ENCODE measurements at places on chromosomes 4 and X.

DNA sequence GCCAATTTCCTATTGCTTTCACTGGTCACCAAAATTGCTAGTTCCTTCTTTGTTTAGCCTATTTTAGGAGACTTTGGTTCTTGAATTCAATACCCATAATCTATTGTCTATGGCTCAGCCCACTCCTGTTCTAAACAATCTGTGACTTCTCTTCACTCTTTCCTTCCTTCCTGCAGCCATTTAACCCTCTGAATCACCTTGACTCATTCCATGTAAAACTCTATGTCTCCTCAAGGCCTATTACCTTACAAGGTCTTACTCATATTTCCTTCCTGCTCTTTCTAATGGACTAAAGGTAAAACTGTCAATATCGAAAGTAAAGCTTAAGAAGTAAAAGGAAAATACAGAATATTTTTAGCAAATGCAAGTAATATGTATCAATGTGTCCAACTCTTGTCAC is 301.6 kb downstream of the ARHGAP24 start:
- DNase-seq = no peak

DNA sequence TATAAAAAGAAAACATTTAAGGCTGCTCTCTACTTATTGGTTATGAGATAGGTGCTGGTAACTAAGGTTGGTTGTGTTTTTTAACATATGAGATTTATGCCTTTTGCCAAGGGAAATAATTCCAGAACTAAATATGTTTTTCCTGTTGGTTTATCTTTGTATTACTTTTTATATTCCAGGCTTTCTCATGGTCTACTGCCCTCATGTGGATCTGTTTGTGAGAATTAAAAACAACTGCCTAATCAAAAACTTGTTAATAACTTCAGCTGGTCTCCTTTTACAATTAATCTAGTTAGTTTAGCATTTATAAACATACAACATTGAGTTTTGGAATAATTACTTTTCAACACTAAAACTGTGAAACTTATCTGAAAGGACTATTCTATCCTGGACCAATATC is 1208.3 kb downstream of the ADGRL3 start:
- DNase-seq = no peak

DNA sequence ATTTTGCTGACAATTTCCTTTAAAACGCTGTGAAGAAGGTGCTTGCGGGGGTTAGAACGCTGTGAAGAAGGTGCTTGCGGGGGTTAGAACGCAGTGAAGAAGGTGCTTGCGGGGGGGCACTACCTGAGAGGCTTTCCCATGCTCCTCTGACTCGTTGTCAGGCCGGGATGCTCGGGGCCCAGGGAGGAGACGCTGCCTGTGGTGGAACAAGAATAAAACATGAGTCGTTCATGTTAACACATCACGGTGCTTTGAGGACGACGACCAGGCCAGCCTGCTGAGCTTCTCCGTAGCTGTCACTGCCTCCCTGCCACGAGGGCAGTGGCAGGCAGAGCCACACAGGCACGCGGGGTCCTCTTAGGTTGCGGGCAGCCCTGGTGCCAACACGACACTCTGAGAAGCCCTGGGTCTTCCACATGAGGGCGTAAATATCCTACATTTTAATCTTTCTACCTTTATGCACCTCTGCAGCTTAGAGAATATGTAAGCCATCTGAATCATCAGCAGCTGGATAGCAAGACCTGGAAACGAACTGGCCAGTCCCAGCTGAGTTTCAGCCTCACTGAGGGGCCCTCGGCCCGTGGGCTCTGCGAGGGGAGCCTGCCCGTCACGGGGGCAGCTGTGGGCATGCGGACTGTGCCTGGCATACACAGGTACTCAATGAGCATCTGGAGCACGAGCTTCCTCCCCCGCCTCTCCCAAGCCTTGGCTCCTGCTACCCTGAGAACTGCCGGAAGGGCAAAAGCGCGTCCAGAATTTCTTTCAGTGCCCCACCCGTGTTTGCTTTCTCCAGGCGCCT is 47.0 kb downstream of the FGFRL1 start:
- no peak for DNase-seq

DNA sequence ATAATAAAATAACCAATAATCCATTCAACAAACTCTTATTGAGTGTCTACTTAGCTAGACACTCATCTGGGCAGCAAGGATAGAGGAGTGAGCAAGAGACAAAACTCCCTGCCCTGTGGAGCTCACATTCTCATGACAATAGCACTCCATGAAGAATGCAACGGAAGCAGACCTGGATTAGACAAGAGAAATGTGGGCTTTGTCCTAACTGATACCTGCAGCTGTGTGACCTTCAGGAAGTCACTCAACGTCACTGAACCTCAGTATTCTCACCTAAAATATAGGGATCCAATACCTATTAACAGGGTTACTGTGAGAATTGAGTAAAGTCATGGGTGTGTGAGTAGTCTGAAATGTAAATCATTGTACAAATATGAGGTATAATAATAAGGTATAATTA is 61.2 kb downstream of the NDNF start:
- no peak for DNase-seq

DNA sequence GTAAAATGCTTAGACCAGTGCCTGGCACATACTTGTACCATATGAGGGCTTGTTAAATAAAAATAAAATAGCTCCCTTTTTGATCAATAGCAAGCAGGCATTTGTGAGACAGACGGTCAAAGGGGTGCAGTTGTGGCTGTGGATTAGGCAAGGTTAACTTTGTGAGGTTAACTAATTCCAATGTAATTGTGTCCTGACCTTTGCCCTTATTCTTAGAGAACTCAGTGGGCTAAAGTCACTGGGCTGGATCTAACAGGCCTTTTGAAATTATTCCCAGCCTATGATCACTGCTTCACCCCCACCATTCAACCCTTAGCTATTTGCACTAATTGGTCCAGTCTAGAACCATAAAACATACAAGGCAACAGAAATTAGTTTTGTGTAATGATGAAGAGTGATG is 166.4 kb downstream of the MID1 start:
- no peak for DNase-seq

DNA sequence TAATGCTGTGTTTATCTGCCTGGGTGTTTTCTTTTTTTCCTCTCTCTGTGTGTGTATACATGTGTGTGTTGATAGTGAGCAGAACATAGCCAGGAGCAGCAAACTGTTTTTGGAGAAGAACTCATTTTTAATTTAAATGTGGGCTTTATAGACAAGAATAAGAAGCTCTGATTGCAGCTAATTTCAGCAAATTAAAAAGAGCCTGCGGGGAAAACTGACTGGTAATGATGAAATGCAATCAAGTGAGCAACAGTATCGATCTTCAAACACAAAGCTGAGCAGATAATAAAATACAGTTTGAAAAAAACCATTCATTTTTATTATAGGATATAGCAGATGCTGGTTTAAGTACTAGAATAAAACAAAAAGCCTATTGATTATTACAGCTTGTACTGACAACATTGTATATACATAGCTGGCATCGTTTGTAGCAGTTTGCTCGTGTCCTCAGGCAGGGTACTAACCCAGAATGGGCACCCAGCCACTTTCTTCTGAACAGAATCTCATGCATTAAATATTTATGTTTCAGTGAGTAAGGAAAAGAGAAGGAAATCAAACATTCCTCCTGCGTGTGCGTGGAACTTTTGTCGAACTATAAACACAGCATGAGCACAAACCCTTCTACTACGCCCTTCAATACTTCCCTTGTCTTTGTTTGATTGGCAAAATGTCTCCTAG is 73.5 kb upstream of the ZFP42 start:
- no peak for DNase-seq

DNA sequence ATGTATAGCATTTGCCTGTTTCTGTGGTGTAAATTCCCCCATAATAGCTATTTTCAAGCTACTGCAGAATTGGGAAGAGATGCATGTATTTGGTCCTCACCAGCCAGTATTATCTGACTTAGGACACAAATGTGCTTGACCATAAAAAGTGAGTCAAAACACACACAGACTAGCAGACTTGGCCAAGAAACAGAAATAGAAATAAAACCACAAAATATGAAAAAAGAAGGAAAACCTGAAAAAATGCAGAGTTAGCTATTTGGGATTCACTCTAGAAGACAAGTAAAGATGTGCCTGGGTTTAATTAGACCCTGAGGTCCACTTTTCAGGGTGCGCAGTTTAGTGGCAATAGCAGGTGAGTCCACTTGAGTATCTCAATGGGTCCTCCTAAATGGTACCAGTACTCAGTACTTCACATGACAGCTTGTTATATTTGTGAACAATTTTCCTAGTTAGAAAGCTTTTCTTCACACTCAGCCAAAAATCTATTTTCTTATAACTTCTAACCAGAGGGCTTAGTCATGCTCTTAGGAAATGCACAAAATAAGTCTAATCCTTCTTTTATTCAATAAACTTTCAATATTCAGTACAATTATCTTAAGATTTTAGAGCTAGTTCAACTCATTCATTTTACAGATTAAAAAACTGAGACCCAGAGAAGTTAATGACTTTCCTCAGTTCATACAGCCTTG is 108.7 kb upstream of the JADE1 start:
- no peak for DNase-seq

DNA sequence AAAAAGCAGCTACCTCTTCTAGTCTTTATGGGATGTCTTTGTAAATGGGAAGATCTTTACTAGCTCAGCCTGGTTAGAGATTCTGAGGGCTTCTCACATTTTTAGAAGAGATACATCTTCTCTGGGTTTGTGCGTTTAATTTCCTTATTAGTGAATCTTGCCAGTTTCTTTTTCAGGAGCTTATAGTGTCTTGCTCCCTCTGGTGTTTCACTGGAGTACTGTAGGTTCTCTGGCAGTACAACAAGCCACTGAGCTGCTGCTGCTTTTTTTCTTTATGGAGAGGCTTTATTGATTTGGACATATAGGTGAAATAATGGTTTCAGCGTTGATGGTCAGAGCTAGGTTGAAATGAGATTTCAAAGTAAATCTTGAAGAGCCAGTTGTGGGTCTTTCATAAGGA is 82.9 kb downstream of the LAS1L start:
- peak; percentile 4 for DNase-seq

GRCh38 chr4:8090744-8091301 is 67.8 kb downstream of the ABLIM2 start:
- no peak for DNase-seq

DNA sequence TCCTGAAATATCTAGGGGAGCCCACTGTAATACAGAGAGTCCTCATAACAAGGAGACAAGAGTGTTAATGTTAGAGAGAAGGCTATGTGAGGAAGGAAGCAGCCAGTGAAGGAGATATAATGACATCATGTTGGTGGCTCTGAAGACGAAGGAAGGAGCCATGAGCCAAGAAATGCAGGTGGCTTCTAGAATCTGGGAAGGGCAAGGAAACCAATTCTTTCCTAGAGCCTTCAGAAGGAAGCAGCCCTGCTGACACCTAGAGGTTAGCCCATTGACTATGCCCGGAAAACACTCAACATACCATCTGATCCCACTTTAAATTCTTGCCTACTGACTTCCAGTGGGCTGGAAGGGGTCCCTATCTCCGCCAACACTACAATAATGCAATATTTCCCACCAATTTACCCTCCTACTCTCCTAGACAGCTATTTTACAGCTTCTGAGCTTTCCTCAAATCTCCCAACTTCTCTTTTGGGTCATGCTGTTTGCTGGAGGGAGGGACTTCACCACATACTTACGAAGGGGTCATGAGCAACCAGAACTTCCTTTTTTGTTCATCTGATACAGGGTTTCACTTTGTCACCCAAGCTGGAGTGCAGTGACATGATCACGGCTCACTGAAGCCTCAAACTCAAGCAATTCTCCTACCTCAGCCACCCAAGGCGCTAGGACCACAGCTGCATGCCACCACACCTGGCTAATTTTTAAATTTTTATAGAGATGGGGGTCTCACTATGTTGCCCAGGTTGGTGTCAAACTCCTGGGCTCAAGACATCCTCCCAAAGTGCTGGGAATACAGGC is 25.2 kb upstream of the G3BP2 start:
- DNase-seq = no peak

GRCh38 chrX:20347481-20347880 is 80.8 kb upstream of the RPS6KA3 start:
- DNase-seq = no peak

DNA sequence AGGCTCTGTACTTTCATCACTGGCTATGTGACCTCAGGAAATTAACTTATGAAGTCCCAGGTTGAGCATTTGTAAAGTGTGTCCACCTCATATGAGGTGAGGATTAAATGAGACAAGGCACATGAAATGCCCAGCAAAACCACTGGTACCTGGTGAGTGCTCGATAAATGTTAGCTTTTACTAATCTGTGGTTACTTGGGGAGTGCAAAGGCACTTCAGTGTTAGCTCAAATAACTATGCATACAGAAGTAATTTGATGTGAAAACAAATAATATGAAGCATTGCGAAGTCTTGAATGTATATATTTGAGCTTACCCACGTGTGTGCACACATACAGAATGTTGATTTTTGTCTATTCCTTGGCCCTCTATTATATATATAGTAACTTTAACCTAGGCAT is 186.3 kb upstream of the TLL1 start:
- no peak for DNase-seq

GRCh38 chr4:71570492-71570891 is 213.4 kb downstream of the GC start:
- peak; percentile 47 for DNase-seq

- DNase-seq = no peak
These were observed 6.5 kb downstream of the SASH3 start for GRCh38 chrX:129786210-129786651.

GRCh38 chr4:2267320-2267811 is 5.5 kb upstream of the MXD4 start:
- no peak for DNase-seq

- no peak for DNase-seq
These were observed 21.5 kb downstream of the HHIP start for GRCh38 chr4:144667500-144667899.

- DNase-seq = peak; percentile 43
These were observed 13.6 kb downstream of the EXOC1 start for GRCh38 chr4:55866973-55867574.

DNA sequence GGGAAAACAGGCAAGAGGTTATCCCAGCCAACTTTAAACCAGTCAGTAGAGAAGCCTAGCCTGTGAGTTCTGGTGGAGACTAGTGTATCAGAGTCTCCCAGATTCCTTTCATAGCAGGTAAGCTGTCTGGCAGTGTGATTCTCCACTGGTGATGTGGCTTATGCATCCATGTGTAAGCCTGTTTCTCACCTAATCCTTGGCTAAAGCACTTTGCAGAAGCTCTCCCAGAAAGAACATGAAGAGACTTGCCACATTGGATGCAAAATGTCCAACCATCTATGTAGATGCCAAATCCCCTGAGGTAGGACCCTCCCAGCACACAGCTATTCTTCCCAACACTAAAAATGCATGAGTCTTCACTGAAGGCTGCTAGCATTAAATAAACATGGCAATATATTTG is 111.7 kb downstream of the CHRNA9 start:
- no peak for DNase-seq

DNA sequence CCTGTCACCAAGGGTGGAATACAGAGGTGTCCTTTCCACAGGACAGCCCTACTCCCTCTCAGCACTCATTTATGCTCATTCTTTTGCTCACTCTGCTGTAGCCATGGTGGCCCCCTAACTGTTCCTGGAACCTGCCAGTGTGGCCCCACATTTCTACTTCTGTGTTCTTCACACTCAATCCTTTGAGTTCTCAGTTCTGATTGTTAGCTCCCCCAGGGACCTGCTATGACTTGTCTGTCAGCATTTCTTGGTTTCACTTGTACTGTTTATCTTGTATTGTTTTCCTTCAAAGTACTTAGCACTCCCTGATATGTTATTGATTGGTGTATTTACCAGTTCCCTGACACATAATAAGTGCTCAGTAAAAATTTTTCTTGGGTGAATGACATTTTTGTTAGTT is 14.9 kb downstream of the VBP1 start:
- DNase-seq = no peak

- no peak for DNase-seq
These were observed 218.0 kb upstream of the JADE1 start for GRCh38 chr4:128591482-128591881.

Measured in non-pigmented ciliary epithelial cell (primary cell).